ENCODE measurements at places on chromosomes 6 and 20. TPM values are rescaled to one million over a fixed set of nuclear protein-coding genes. Genes with fewer than 3 reads are reported as not detected.

DNA sequence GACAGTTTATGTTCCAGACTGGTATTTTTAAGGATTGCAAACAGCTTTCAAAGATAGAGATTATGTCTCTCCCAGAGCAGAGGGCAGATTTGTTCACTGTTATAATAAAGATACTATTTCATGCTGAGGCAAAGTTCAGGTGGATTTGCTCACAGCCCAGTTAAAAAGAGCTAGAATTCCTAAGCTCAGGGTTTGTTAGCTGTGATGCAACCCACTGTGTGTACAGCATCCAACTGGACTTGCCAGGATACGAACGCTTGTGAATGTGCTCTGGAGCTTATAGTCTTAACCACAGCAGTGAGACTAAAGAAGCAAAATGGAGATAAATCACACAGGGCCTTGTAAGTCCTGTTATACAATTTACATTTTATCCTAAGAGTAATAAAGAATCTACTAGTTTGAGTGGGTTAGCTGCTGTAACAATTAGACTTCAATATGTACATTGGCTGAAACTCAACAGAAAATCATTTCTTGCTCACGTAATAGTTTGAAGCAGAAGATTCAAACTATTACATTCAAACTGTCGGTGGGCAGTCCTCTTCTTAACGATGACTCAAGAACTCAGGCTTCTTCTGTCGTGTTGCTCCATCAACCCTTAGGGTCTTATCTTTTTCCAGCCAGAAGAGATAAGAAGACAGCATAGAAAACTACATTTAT lies 204.0 kb upstream of the PLN start:
- H3K27ac ChIP-seq, result no peak overlapping the region
- no peaks in the 10 kb centered on the region for H3K36me3 ChIP-seq
- H3K4me1 ChIP-seq, result no peaks in the 10 kb centered on the region
- H3K4me3 ChIP-seq, result no peak overlapping the region

DNA sequence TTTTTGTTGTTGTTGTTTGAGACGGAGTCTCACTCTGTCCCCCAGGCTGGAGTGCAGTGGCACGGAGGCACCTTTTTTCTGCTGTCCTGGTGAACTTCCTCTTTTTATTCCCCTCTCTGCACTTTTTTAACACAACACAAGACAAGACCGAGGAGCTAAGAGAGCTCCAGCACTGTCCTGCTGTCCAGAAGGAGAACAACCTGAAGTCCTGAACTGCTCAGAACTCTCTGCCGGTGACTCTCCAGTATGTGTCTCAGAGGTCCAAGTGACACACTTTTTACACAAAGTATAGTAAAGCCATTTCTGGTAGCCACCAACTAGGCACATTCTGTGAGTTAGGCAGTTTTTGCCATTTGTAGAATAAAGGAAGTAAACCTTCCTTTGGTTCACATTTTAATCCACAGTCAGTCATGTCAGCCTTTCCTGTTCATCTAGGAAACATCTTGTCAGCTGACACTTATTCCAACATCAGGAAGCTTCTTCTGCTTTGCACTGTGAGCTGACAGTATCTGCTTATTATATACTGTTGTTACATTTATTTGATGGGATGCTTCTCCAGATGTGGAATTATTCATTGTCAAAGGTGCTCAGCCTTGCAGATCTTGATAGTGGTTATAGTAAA lies 28.1 kb upstream of the TXNDC5 start:
- H3K4me3 ChIP-seq, result no peak overlapping the region
- H3K27ac ChIP-seq, result no peak overlapping the region
- no peaks in the 10 kb centered on the region for H3K27me3 ChIP-seq

DNA sequence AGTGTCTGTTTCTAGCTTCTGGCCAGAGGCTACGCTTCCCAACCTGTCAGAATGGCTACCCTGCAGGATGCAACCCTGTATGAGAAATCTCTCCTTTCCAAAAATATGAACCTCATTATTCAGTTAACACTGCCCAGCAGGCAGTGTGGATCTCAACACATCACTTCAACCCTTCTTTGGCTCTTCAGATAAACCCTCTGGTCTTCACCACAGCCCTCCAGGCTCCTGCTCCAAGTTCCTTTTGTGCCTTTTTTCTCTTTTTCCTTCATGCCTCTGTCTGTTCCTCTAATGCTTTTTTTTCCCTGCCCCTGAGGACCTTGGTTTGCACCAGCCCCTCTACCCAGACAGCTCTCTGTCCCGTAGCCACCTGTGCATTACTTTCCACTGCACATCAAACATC lies 207.4 kb downstream of the MYLK4 start:
- no peak overlapping the region for H3K27ac ChIP-seq
- no peaks in the 10 kb centered on the region for H3K27me3 ChIP-seq
- H3K4me3 ChIP-seq, result no peak overlapping the region
- H3K36me3 ChIP-seq, result no peaks in the 10 kb centered on the region
- H3K4me1 ChIP-seq, result peaks cover 20% of the 10 kb centered on the region
- DNase-seq, result no peak

- DNase-seq, result no peak
- H3K27me3 ChIP-seq, result no peaks in the 10 kb centered on the region
- no peaks in the 10 kb centered on the region for H3K36me3 ChIP-seq
- no peak overlapping the region for H3K27ac ChIP-seq
- H3K4me3 ChIP-seq, result no peak overlapping the region
Measured at GRCh38 chr6:34795836-34796425, 4.0 kb downstream of the BLTP3A start.

- DNase-seq, result no peak
- no peaks in the 10 kb centered on the region for H3K27me3 ChIP-seq
- no peak overlapping the region for H3K27ac ChIP-seq
- H3K36me3 ChIP-seq, result peaks cover 23% of the 10 kb centered on the region
- no peak overlapping the region for H3K4me3 ChIP-seq
- no peaks in the 10 kb centered on the region for H3K4me1 ChIP-seq
Measured at GRCh38 chr20:24953209-24953575, 4.1 kb downstream of the CST7 start.

- H3K27me3 ChIP-seq, result no peaks in the 10 kb centered on the region
- DNase-seq, result no peak
- no peak overlapping the region for H3K27ac ChIP-seq
Measured at GRCh38 chr20:34768096-34768495, 57.4 kb downstream of the NCOA6 start.

Gene SCGN
- 2.7 TPM for total RNA-seq

Gene SULF2
- 20.4 TPM for total RNA-seq

Gene TINAG
- total RNA-seq, result not detected

Gene SLC2A4RG
- total RNA-seq, result 121 TPM

Gene SMOC2
- total RNA-seq, result 3.9 TPM

Measured in lung (tissue), 17 donors.